Cerebellar nuclear complex (tissue), 1 donor: ENCODE measurements at places on chromosomes 5 and 9.

GRCh38 chr9:72006501-72006900 lies 53.9 kb downstream of the C9orf57 start:
- no peak for DNase-seq

GRCh38 chr5:64794053-64794770 lies 25.5 kb downstream of the CWC27 start:
- DNase-seq: no peak

GRCh38 chr9:3256571-3257330 lies 269.1 kb downstream of the RFX3 start:
- DNase-seq: no peak

DNA sequence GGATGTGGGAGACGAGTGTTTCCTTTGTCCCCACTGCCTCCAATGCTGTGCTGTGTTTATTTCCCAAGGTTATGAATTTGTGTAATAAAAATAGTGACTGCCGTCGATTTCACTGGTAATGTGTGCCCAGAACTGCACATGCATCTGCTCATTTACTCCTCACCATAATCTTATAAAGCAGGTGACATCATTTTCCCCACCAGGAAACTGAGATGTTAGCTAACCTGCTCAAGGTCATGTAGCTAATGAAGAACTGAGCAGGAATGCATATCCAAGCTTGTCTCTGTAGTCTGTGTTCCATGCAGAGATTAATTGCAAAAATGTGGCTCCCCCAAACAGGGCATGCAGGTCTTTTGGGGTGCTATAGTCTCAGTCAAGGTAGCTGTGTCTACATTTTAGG lies 224.4 kb downstream of the TENT4A start:
- DNase-seq: no peak

- DNase-seq: no peak
Observed at GRCh38 chr5:32854473-32854872, 143.4 kb downstream of the NPR3 start.

DNA sequence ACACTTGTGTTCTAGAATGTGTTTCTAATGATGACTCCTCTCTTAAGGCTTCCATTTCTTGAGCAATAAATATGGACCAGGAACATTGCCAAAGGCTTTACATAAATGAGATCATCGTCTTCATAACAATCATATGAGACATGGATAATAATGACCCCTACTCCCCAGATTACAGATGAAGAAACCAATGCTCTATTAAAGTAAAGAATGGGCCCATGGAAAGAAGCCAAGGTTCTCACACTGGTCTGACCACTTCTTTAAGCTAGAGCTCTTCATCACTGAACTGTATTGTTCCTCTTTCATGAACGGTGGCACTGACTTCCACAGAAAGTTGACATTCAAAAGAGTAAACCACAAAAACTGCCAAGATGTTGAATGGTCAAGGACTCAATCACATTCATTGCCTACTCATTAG lies 65.3 kb downstream of the MARCHF3 start:
- no peak for DNase-seq

DNA sequence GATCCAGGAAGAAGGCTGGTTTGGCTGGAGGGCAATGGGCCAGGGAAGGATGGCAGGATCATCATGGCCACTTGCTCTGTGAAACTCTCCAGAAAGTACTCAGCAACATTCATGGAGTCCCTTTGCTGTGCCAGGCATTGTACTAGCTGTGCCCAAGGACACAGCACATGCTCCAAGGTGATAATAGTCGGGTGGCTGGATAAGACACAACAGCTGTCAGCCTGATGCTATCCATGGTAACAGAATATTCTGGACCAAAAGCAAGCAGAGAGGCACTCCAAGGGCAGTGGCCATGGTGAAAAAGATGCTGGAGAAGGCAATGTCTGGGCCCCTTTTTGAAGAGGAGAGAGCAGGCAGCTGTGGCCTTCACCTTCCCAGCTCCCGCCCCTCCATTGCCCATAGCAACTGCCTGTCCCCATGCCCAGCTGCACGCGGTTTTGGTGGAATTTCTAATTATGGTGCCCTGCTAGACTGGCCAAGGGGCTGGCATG lies 113.8 kb upstream of the CPEB4 start:
- DNase-seq: no peak

GRCh38 chr9:88388886-88389605 lies 802 bp downstream of the SPIN1 start:
- no peak for DNase-seq

GRCh38 chr5:72465066-72465465 lies 42.1 kb downstream of the ZNF366 start:
- no peak for DNase-seq

- DNase-seq: no peak
Observed at GRCh38 chr9:130590305-130590704, 10.9 kb downstream of the FUBP3 start.

DNA sequence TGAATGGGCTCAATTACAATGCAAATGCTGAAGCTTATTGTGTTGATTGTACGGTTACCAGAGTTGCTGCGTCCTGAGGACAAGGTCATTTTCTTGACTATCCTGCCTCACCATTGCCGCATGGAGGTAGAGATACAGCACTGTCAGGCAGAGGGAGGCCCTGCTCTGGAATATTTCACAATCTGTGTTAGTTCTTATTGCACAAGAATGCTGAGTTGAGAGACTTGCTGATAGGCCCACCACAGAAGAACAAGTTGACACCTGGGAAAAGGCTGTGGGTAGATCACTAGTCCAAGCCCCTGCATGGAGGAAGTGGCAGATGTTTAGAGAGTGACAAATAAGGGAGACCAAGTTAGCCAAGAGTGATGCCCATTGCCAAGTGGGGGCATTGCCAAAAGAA lies 344.5 kb upstream of the ITGA1 start:
- no peak for DNase-seq

GRCh38 chr5:158514319-158514985 lies 585.3 kb downstream of the EBF1 start:
- DNase-seq: no peak

- DNase-seq: no peak
Observed at GRCh38 chr9:36504156-36504555, 68.5 kb upstream of the MELK start.
